ENCODE measurements at places on chromosomes 16 and 17. TPM values are rescaled to one million over a fixed set of nuclear protein-coding genes. Genes with fewer than 3 reads are reported as not detected.

The SEZ6L2 gene
- 1.8 TPM for total RNA-seq

DNA sequence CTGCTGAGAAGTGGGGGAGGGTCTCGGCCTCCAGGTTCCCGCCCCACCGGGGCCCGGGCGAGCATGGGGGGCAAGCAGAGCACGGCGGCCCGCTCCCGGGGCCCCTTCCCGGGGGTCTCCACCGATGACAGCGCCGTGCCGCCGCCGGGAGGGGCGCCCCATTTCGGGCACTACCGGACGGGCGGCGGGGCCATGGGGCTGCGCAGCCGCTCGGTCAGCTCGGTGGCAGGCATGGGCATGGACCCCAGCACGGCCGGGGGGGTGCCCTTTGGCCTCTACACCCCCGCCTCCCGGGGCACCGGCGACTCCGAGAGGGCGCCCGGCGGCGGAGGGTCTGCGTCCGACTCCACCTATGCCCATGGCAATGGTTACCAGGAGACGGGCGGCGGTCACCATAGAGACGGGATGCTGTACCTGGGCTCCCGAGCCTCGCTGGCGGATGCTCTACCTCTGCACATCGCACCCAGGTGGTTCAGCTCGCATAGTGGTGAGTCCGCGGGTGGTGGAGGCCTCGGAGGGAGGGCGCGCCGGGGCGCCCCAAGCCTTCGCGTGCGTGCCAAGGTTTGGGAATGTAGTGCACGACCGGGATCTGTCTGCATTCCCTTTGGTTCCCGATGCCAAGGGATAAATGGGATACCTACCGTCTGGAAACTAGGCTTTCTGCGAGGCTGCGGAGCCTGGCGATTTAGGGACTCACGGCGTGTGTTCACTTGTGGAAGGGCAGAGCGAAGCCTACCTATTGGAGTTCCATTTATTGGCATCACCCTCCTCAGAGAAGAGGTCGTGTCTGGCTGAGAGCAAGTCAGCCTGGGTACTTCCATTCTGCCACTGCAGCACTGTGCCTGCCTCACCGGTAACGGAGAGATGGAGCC lies 1.0 kb downstream of the ZNRF1 start:
- DNase-seq: peak; percentile 53

- no peak for DNase-seq
Measured at GRCh38 chr16:2458887-2459646, 842 bp upstream of the TEDC2 start.

The RNF43 gene
- 4.0 TPM for total RNA-seq

The GLTPD2 gene
- total RNA-seq: not detected

- no peak for DNase-seq
Measured at GRCh38 chr17:81722184-81723120, 10.4 kb downstream of the SLC25A10 start.

The KRT9 gene
- not detected for total RNA-seq

The DNAAF1 gene
- total RNA-seq: not detected

GRCh38 chr16:2086106-2086742 lies 38.4 kb downstream of the TSC2 start:
- no peak for DNase-seq

DNA sequence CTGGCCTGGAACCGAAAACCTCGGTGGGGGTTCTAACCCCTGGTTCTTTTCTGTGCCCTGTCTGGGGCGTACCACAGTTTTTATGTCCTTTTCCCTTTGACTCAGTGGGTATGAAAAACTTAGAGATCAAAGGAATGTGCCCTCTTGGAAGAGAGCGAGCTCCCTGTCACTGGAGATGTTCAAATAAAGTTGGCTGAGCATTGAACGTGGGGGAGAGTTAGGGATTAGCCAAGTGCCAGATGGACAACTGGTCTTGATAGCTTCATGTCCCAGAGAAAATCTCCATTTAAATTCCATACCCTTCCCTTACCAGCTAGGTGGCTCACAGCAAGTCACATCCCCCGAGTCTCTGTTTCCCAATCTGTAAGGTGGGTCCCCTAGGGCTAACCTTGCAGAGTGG lies 9.5 kb downstream of the ADGRG1 start:
- no peak for DNase-seq

The CASKIN2 gene
- total RNA-seq: 60.2 TPM

DNA sequence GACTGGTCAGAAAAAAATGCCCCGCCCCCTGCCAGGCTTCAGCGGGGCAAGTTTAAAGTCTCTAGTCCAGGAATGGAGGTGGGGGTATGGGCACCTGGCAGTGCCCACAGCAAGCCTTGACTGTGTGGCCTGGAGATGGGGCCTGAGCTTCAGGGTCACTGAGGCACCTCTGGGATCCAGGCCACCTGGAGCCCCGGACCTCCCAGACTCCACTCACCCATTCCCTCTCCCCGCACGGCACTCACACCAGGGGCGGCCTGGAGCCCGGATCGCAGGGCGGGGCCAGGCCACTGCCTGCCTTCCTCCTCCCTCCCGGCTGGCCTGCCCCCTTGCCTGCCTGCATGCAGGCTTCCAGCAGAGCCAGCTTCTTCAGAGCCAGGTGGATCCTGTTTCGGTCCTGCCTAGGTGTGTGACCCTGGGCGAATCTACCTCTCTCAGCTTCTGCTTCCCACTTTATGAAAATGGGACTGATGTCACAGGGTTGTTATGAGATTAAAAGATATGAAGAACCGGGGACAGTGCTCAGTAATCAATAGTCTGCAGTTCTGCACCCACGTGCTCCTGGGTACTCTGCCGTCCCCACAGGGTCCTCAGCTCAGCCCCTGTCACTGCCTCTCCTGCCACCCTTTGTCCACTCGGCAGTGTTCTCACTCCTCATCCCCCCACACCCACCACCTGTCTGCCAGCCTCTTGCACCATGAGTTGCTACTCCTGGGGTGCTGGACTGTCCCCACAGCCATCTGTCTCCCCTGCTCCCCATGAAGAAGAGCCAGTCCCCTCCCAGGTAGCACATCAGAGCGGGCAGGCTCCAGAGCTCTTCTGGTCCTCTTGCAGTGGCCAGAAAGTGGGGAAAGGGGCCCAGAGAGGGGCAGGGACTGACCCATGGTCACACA lies 1.2 kb upstream of the TCAP start:
- peak; percentile 46 for DNase-seq

The OTOP3 gene
- total RNA-seq: not detected

The LPO gene
- total RNA-seq: not detected

GRCh38 chr17:27968206-27968732 lies 74.2 kb upstream of the NLK start:
- peak; percentile 25 for DNase-seq

DNA sequence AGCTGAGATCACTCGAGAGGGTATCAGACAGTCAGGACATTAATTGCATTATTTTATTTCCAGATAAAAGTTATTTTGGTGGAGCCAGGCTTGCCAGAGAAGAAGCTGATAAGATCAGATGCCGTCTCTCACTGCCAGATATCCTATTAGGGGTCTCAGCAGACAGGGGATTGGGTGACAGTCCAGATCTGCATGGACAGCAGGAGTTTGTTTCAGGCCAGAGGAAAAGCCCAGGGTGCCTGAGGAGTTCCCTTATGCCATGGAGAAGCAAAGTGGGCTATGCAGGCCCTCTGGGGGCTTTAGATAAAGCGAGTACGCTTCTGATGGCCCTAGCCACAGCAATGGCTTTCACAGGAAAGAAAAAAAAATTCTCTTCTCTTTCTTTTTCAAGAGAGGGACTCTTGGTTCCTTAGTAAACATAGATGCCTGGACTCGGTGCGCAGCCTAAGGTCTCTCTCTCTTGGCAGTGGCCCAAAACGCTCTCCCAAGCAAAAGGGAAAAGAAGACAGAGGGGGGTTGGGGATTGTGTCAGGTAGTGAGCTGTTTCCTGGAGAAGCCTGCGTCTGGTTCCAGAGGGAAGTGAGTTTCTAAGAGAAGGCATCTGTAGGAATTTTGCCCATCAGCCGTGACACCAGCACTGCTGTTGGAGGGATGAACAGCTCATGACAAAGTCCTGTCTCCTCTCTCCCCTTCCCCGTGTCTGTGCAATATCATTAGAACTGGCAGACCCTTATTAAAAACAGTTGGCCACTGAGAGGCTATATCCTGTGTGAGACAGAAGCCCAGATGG lies 166.3 kb upstream of the FOXF1 start:
- DNase-seq: no peak

DNA sequence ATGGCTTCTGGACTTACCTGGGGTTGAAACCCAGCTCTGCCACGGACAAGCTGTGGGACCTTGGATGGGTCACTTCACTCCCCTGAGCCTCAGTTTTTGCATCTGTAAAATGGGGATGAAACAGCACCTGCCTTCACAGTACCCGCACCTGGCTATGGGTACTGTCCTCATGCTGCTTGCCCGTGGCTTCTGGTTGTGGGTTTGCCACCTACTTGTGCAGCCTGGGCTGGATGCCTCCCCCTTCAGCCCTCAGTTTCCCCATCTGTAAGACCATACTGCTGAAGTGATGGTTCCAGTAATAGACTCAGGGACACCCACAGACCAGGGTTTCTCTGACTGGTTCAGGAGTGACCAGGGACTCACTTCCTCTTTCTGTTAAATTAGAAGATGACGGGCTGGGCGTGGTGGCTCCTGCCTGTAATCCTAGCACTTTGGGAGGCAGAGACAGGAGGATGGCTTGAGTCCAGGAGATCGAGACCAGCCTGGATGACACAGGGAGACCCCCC lies 9.4 kb downstream of the GLIS2 start:
- no peak for DNase-seq

The LGALS9 gene
- 49.3 TPM for total RNA-seq

Measured in left cardiac atrium (tissue), 4 donors.